Testis (tissue), 5 donors: ENCODE measurements at places on chromosomes 16 and 17. TPM values are rescaled to one million over a fixed set of nuclear protein-coding genes. Genes with fewer than 3 reads are reported as not detected.

- H3K4me1 ChIP-seq: peaks cover 15% of the 10 kb centered on the region
- H3K4me3 ChIP-seq: peak within 1 kb of the TSS; percentile 63
- peak within 1 kb of the TSS; percentile 76 for H3K27ac ChIP-seq
Measured at GRCh38 chr16:67150833-67151396, at the start of gene B3GNT9. B3GNT9 (minus strand) TSS chr16:67150998; CDS start chr16:67150485, 513 bp downstream.

Gene ARMC5
- total RNA-seq: 19.1 TPM

DNA sequence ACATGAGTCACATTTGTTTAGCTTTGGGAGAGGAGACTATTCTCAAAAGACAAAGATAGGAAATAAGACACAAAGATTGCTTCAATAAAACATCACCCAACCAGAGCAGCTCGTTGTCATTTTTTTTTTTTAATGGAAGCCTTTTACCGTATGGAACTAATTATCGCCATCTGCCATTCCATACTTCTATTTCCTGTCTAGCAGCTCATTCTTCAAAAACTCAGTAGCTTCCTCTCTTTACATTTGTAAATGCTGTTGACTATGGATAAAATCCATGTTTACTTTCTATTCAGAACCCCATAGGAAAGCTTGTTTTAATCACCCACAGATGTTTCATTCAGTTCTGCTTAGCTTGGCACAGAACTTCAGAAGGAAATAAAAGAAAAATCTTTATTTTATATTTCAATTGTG lies 110.0 kb upstream of the PSMD7 start:
- no peaks in the 10 kb centered on the region for H3K36me3 ChIP-seq
- no peak overlapping the region for H3K27ac ChIP-seq
- DNase-seq: no peak
- H3K4me1 ChIP-seq: no peaks in the 10 kb centered on the region
- no peaks in the 10 kb centered on the region for H3K27me3 ChIP-seq

GRCh38 chr16:15592324-15592723 lies 50.6 kb downstream of the MARF1 start:
- DNase-seq: no peak
- no peaks in the 10 kb centered on the region for H3K27me3 ChIP-seq

Gene MRC2
- 32.9 TPM for total RNA-seq

DNA sequence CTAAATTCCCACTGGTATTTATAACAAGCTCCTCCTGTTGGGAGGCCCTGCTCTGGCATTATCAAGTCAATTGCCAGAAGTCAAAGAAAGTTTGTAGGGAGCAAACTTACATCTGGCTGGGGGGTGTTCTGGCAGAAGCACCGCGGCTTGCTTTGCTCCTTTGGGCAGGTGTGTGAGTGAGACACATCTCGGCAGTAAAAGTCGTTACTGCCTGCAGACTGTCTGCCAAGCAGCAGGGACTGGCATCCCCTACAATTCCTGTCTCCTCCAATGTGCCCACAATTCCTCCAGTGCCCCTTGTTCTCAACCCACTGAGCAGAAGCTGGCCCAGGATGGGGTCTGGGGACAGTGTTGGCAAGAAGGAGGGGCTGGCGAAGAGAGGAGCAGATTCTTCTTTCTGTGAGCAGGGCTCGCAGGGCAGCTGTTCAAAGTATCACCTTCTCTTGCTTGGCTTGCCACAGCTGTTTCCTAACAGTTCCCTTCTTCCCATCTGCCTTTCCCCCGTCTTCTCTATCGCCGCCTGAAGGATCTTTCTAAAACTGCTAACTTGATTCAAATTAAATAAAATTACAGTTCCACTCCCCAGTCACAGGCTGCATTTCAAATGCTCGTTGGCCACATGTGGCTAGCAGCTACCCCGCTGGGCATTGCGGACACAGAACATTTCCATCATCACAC lies 30.2 kb downstream of the SPACA3 start:
- H3K4me1 ChIP-seq: no peaks in the 10 kb centered on the region
- no peak for DNase-seq
- no peaks in the 10 kb centered on the region for H3K27me3 ChIP-seq
- H3K27ac ChIP-seq: no peak overlapping the region
- no peak overlapping the region for H3K4me3 ChIP-seq

DNA sequence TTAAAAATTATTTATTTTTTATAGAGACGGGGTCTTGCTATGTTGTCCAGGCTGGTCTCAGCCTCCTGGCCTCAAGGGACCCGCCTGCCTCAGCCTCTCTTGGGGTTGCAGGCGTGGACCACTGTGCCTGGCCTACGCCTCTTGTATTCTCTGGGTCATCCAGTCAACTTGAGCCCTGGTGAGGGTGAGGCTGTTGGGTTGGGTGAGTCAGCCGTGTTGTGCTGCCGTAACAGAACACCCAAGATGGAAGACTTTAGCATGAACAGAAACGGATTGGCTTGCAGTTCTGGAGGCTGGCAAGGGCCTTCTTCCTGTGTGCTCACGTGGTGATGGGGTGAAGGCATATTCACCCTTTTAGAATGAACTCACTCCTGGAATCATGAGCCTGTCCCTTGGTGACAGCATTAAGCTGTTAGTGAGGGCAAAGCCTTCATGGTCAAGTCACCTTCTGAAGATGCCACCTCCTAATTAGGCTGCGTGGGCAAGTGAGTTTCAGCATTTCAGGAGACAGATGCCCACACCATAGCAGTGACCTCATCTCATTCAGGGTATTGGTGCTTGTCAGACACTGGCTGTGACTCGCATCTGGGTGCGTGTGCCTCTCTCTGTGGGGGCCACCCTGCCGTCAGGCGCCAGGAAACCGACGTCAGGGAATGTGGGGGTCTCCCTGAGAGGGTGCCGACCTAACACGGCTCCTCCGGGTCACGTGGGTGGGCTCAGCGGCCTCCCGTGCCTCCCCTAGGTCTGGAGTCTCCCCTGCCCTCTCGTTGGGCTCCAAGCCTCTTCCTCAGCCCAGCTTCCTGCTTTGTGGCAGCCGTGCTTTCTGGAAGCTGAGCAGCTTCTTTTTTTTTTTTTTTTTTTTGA lies 49.8 kb downstream of the WDR45B start:
- H3K27me3 ChIP-seq: no peaks in the 10 kb centered on the region
- no peak for DNase-seq
- peaks cover 7% of the 10 kb centered on the region for H3K4me1 ChIP-seq
- no peak overlapping the region for H3K27ac ChIP-seq
- no peaks in the 10 kb centered on the region for H3K36me3 ChIP-seq

GRCh38 chr17:27630607-27631410 lies at the start of gene LGALS9:
LGALS9 (plus strand) TSS chr17:27631188; CDS start chr17:27631266, 78 bp downstream.
- no peaks in the 10 kb centered on the region for H3K27me3 ChIP-seq
- H3K4me3 ChIP-seq: no peak within 1 kb of the TSS
- peaks cover 19% of the 10 kb centered on the region for H3K4me1 ChIP-seq
- H3K36me3 ChIP-seq: no peaks in the 10 kb centered on the region

DNA sequence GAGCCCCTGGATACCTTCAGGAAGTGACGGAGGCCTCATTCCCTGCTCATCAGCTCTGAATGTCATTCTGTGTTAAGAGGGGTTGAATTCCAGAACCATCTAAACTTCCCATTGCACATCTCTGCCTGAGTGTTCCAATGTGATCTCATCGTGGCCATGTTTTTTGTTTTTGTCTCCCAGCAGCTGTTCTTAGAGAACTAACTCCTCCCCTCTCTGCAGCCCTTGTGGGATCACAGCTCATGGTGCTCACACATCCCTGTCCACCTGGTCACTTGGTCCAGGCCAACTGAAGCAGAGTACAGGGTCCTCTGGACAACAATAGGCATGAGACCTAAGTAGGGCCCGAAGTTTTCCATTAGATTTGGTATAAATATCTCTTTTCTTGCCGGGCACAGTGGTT lies 6.0 kb upstream of the SYT17 start:
- H3K27me3 ChIP-seq: no peaks in the 10 kb centered on the region
- no peak for DNase-seq
- H3K27ac ChIP-seq: no peak overlapping the region
- H3K4me3 ChIP-seq: no peak overlapping the region
- H3K4me1 ChIP-seq: no peaks in the 10 kb centered on the region

DNA sequence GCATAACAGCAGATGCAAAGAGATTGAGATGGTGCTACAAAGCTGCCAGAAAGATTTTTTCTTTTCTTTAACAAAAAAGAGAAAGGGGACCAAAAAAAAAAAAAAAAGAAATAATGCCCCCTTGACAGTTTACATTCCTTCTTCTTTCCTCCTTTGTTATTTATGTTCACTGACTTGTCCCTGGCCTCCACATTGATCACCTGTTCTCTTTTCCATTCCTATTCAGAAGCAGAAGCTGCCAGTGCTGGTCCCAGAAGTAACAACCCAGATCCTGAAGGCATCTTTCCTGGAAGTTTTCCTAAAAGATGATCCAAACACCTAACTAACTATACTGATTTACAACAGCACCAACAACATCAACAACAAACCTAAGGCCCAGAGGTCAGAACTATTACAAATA lies 728.1 kb downstream of the KCNJ2 start:
- no peaks in the 10 kb centered on the region for H3K4me1 ChIP-seq
- no peak for DNase-seq
- no peaks in the 10 kb centered on the region for H3K36me3 ChIP-seq
- H3K4me3 ChIP-seq: no peak overlapping the region
- no peak overlapping the region for H3K27ac ChIP-seq

Gene FAM83G
- total RNA-seq: 4.7 TPM

Gene FOXL1
- total RNA-seq: 5.9 TPM

Gene HIGD1B
- total RNA-seq: not detected

- no peaks in the 10 kb centered on the region for H3K27me3 ChIP-seq
- peaks cover 20% of the 10 kb centered on the region for H3K4me1 ChIP-seq
- H3K36me3 ChIP-seq: no peaks in the 10 kb centered on the region
- no peak for DNase-seq
Measured at GRCh38 chr16:4351880-4352279, 759 bp upstream of the PAM16 start.

Gene SP2
- 18.9 TPM for total RNA-seq

- H3K27ac ChIP-seq: no peak overlapping the region
- DNase-seq: no peak
- no peak overlapping the region for H3K4me3 ChIP-seq
- H3K36me3 ChIP-seq: no peaks in the 10 kb centered on the region
- no peaks in the 10 kb centered on the region for H3K27me3 ChIP-seq
Measured at GRCh38 chr16:83674931-83675535, 132.7 kb upstream of the HSBP1 start.

DNA sequence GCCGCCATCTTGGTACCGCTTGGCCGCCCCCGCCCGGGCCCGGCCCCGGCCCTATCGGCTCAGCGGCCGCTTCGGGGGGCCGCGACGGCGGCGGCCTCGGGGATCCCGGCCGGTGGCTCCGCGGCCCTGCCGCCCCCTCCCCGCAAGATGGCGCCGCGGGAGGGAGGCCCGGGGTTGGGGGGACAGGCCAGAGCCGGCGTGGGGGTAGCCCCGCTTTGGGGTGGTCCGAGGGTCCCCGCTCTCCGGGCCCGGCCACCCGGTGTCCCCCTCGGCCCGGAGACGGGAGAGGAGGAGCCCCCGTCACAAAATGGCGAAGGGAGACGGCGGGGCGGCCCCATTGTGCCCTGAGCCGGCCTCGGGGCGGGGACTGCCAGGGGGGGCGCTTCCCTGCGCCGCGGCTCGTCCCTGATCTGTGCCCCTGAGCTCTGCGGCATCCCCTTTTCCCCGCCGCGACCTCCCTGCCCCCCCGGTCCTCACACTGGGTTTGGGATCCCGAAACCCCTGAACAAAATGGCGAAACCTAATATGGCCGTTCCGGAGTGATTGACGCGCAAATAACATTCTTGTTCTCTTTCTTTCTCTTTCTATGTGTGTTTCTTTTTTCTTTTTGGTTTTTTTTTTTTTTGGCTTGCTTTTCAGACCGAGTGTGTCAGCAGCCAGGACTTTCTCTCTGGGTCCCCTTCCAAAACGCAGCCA lies 986 bp downstream of the HAPSTR1 start:
- H3K4me1 ChIP-seq: peaks cover 36% of the 10 kb centered on the region
- H3K27me3 ChIP-seq: no peaks in the 10 kb centered on the region
- H3K36me3 ChIP-seq: no peaks in the 10 kb centered on the region
- H3K4me3 ChIP-seq: peak overlapping the region; percentile 97
- H3K27ac ChIP-seq: peak overlapping the region; percentile 100
- DNase-seq: peak; percentile 31

GRCh38 chr17:16040710-16041251 lies 41.2 kb downstream of the TTC19 start:
- H3K27me3 ChIP-seq: no peaks in the 10 kb centered on the region
- H3K27ac ChIP-seq: peak overlapping the region; percentile 57
- H3K36me3 ChIP-seq: no peaks in the 10 kb centered on the region
- no peaks in the 10 kb centered on the region for H3K4me1 ChIP-seq

Gene SLC2A4
- 6.6 TPM for total RNA-seq

Gene ABCA9
- 12.7 TPM for total RNA-seq

- no peak overlapping the region for H3K27ac ChIP-seq
- no peaks in the 10 kb centered on the region for H3K4me1 ChIP-seq
- H3K36me3 ChIP-seq: no peaks in the 10 kb centered on the region
- no peak overlapping the region for H3K4me3 ChIP-seq
- DNase-seq: peak; percentile 79
Measured at GRCh38 chr16:88558457-88559442, 11.5 kb upstream of the ZC3H18 start.

- H3K27me3 ChIP-seq: no peaks in the 10 kb centered on the region
- peak overlapping the region; percentile 21 for H3K4me3 ChIP-seq
- peaks cover 17% of the 10 kb centered on the region for H3K4me1 ChIP-seq
- DNase-seq: peak; percentile 78
- no peaks in the 10 kb centered on the region for H3K36me3 ChIP-seq
Measured at GRCh38 chr17:39209317-39210092, 9.4 kb downstream of the RPL19 start.

DNA sequence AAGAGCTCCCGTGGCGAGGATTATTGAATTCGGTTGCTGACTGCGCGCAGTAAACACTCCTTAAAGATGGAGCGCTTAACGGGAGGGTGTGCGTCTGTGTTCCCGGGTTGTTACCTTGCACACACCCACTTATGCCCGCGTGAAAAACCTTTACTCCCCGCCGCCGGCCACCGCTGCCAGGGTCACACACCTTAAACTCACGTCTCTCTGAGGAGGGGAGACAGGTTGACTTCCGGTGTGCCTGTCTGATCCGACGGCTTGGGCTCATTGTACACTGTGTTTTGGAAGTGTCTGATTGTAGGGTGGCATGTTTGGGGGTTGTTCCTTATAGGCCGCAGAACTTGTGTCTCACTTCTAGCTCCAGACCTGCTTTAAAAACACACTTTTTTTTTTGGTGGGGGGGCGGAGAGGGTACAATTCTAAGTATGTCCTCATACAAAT lies 66.8 kb downstream of the KPNA2 start:
- H3K36me3 ChIP-seq: no peaks in the 10 kb centered on the region
- H3K27ac ChIP-seq: peak overlapping the region; percentile 94
- H3K4me3 ChIP-seq: peak overlapping the region; percentile 84
- no peaks in the 10 kb centered on the region for H3K27me3 ChIP-seq

DNA sequence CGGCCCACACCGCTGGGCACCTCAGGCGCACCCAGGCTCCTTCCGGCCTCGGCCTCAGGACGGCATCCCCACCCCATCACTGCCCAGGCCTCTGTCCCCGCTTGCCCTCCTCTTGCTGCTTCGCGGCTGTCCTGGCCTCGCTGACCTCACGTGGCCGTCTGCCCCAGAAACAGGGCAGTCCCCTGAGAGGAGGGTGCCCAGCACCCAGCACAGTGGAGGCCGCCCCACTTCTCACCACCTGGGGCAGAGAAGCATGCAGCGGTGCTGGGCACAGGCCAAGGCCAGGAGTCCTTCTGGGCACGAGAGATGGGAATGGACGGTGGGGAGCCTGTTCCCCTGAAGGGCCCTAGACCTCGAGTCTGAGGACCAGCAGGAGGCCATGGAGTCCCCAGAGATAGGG lies 8.9 kb downstream of the HAGH start:
- no peaks in the 10 kb centered on the region for H3K36me3 ChIP-seq
- H3K4me3 ChIP-seq: no peak overlapping the region
- H3K4me1 ChIP-seq: no peaks in the 10 kb centered on the region
- no peak overlapping the region for H3K27ac ChIP-seq

Gene FMNL1
- total RNA-seq: 15.8 TPM

- DNase-seq: peak; percentile 2
- H3K36me3 ChIP-seq: no peaks in the 10 kb centered on the region
- H3K4me1 ChIP-seq: peaks cover 18% of the 10 kb centered on the region
- no peak overlapping the region for H3K27ac ChIP-seq
- no peaks in the 10 kb centered on the region for H3K27me3 ChIP-seq
- H3K4me3 ChIP-seq: no peak overlapping the region
Measured at GRCh38 chr16:4096509-4096908, 19.7 kb downstream of the ADCY9 start.

Gene HAS3
- total RNA-seq: 7.7 TPM
